ENCODE measurements at places on chromosomes 7 and 10.

GRCh38 chr10:122939856-122940543, 14.0 kb downstream of the C10orf88 start:
- no peak for DNase-seq

GRCh38 chr10:107148906-107149305, 15.6 kb downstream of the SORCS1 start:
- no peak for DNase-seq

DNA sequence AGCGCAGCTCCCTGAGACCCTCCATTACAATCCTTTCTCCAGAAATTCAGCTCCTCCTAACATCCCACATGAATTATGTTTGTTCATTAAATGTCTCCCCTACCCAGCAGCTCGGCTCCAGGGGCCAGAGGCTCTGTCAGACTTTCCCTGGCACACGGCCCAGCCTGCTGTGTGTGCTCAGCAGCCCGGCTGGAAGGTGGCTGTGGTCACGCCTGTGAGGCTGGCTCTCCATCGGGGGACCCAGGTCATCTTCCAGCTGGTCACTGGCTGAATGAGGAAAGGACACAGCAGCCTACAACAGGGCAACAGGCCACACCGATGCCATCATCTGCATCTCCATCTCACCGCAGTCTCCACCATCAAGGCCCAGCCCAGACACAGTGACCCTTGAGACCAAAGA, 219.8 kb downstream of the MAD1L1 start:
- no peak for DNase-seq

DNA sequence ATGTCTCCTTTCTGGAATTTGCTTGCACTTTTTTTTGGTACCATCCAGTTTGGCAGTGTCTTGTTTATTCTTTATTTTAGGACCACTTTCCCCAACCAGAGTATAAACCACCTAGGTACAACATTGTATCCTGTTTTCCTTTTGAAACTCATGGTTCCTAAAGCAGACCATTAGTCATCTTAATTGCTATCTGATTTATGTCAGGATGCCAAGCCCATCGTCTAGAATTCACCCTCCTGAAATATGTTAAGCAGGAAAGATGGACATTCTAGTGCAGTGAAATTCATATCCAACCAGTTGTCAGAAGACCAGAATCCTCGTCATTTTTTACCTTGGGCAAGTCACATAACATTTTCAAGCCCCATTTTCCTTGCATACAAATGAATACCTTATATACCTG, 223.6 kb upstream of the KMT2E start:
- no peak for DNase-seq

All from stimulated activated CD8-positive, alpha-beta memory T cell treated with anti-CD3 and anti-CD28 coated beads, Interleukin-15, amount 100 ng/mL, for 1 hour (primary cell).